ENCODE measurements at places on chromosomes 1 and 21.

GRCh38 chr1:190476806-190477205 lies 858 bp downstream of the BRINP3 start:
- no peak for DNase-seq

DNA sequence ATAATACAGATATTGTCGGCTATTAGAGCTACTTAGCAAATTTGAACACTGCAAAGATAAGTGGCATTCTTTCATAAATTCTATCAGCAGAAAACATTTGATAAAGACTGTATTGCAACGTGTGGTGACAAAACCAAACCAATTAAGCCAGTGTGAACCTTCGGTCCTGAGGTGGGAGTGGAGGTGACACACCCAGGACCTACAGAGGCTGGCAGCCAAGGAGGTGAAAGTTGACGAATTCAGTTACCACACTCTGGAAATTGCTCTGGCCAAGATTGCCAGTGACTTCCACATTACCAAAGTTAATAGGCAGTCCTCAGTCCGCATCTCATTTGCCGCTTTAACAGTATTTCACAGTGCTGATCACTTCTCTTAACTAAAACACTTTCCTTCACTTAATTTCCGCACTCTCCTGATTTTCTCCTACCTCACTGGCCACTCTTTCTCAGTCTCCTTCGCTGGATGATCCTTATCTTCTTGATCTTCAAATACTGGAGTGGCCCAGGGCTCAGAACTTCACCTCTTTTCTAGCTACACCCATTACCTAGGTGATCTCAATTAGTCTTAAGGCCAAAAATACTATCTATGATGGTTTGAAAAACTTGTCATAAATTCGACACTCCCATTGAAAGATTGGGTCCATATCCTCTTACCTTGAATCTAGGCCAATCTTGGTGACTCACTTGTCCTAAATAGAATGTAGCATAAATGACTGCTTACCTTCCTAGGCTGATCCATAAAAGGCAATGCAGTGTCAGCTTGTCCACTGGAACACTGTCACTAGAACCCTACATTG lies 5.1 kb upstream of the CDC42BPA start:
- no peak for DNase-seq

DNA sequence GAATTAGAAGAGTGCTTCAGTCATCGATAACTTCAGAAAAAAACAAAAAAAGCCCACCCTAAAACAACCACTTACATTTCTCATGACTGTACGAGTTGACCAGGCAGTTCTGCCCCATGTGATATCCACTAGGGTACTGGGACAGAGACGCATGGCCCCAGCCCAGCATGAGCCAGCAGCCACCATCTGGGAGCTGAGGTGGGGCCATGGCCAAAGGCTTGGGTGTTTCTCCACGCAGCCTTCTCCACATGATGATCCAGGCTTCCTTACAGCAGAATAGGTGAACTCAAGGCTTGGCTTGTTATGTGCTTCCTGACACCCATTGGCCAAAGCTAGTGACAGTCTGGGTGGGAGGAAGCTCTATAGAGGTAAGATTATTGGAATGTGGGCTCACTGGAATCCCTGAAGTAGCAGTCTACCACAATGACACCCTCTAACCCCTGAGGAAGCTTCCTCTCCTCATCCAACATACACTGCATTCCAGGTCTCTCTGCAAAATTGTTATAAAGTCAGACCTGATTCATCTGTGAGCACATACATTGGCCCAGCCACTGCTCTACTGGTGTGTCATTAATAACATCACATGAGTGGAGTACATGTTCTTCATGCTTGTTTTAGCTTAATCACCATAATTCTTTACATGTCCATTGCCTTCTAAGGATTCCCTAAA lies 66.3 kb upstream of the NTPCR start:
- no peak for DNase-seq

- DNase-seq: no peak
These were observed 58.9 kb downstream of the RIPK4 start for GRCh38 chr21:41707960-41708330.

DNA sequence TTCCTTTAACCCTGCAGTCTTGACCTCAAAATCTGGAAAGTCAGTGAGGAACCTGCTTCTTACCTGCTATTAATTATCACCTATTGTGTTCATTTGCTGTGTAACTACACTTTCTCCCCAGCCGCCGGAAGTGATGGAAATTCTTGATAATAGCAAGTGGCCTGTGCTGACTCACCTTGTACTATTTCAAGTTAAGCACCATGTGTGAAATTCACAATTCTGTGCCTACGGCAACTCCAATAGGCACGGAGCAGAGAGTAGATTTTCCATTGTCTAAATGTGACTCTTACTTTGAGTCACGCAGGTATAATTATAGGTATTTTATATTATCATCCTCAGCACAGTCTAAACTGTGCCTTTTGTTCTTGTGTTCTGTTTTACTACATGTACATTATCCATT lies 466.8 kb downstream of the KIF26B start:
- no peak for DNase-seq

GRCh38 chr1:245771511-245772281 lies 616.9 kb downstream of the KIF26B start:
- no peak for DNase-seq

GRCh38 chr1:228459091-228459993 lies 27.8 kb upstream of the RNF187 start:
- peak; percentile 27 for DNase-seq

GRCh38 chr1:88825721-88826120 lies 65.6 kb downstream of the GTF2B start:
- DNase-seq: no peak

DNA sequence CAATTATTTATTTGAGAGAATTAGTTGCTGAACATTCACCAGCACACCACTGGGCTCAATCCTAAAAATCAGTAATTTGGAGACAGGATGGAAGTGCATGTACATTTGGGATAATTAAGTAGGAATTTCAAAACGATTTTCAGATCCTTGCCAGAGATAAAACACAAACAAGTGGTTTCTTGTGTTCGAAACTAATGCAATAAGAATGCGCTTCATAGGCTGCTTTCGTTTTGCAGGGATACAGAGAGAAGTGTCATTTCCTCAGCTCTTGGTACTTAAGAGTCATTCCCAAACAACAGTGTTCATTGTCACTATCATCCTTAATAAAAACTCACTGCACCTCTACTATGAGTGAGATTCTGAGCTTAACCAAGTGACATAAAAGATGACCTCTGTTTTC lies 20.6 kb upstream of the USP24 start:
- DNase-seq: no peak

DNA sequence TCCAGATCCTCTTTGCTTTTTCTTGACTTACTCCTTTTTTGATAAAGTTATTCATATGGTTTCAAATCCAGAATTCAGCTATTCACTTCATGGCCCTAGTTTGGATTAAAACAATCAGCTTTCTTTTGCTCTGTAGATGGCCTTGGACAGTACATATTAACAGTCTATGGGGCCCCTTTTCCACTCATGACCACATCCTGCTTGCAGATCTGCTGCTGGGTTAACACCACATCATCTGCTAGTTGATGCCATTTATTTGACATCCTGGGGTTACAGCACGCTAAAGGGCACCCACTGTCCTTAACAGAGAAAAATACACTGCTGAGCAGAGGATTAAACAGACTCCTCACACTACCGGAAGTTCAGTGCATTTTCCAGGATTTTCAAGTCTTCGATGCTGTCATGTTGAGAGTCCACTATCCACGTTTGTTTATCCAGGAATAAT lies 941 bp upstream of the IFI16 start:
- no peak for DNase-seq

- no peak for DNase-seq
These were observed 42.8 kb downstream of the SHCBP1L start for GRCh38 chr1:182910143-182910542.

GRCh38 chr1:168917796-168918195 lies 188.7 kb upstream of the ATP1B1 start:
- DNase-seq: no peak

GRCh38 chr1:209601809-209602657 lies 18.5 kb downstream of the CAMK1G start:
- no peak for DNase-seq

DNA sequence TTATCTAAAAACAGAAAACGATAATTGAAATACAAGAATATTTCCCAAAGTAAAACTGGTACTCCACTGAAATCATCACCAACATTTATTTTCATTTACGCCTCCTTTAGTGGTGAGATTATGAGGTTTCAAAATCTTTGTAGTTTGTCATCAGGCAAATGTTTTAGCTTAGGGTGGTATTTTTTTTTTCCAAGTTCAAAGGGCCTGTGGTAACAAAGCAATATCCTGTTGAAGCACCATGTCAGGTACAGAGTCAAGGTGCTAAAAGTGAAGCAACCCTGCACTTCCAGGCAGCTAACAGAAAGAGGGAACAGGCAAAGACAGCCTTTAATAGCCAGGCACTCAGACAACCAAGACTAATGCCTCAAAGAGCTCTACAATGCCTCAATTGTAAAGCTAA lies 89.2 kb downstream of the JAK1 start:
- no peak for DNase-seq

DNA sequence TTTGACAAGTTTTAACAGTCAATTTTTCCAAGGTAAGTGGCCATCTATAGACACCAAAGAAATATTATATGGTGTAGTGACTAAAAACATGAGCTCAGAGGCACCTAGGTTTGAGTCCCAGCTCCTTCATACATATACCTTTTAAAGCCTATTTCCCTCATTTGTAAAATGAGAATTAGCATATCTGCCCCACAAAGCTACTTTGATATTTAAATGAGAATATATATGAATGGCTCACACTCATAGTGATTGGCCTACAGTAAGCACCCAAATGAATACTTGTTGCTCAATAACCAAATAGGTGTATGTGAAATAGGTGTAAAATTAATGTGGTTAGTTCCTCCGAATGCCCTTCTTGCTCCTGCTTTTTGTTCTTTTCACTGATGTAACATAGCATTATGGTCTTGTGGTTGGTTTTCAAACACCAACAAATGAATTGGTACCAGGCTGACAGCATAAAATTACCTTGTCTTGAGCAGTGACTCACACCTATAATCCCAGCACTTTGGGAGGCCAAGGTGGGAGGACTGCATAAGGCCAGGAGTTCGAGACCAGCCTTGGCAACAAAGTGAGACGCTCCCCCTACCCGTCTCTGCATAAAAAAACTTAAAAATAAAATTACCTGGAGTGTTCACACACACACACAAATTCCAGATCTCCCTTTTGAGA lies 25.3 kb downstream of the CNIH4 start:
- DNase-seq: peak; percentile 16

DNA sequence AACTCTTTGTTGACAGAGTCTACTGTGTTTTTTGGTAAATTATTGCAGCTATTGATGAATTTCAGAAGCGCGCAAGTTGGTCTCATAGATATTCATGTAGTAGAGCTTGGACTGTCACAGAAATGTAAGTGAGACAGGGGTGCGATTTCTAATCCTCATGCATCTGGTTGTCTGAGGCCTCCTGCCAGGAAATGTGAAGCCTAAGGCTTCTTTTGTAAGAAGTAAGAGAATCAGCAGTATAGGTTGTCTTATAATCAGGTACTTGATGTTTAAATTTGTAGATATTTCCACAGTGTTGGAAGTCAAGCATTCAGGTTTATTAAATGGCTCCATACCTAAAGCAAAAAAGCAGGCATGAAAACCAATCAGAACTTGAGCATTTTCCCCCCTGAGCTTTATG lies 332.9 kb upstream of the FMN2 start:
- no peak for DNase-seq

- DNase-seq: no peak
These were observed 10.9 kb downstream of the TIMM17A start for GRCh38 chr1:201966171-201966570.

DNA sequence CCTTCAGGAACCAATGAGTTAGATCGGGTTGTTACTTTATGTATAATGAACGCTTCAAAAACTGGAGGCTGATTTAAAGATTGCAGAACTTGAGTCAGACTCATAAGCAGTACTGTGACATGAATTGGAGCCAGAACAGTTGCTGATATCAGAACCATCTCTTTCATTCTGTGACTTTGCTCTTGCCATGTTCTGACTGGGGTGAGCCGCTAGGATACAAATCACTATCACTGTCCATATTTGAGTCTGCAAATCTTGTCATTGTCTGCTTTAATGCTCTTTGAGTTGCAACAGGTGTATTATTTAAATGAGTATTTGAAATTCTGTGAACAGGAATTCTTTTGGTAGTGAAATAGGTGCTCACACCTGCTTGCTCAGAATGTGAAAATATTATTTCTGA lies 52.5 kb downstream of the LRIG2 start:
- DNase-seq: no peak

GRCh38 chr1:199272628-199273086 lies 633.8 kb downstream of the PTPRC start:
- DNase-seq: no peak

- DNase-seq: no peak
These were observed 177.1 kb upstream of the EDN2 start for GRCh38 chr1:41661428-41662060.

GRCh38 chr1:84876353-84876752 lies 16.7 kb downstream of the LPAR3 start:
- DNase-seq: no peak

- DNase-seq: no peak
These were observed 12.0 kb downstream of the PKP1 start for GRCh38 chr1:201295346-201295745.

DNA sequence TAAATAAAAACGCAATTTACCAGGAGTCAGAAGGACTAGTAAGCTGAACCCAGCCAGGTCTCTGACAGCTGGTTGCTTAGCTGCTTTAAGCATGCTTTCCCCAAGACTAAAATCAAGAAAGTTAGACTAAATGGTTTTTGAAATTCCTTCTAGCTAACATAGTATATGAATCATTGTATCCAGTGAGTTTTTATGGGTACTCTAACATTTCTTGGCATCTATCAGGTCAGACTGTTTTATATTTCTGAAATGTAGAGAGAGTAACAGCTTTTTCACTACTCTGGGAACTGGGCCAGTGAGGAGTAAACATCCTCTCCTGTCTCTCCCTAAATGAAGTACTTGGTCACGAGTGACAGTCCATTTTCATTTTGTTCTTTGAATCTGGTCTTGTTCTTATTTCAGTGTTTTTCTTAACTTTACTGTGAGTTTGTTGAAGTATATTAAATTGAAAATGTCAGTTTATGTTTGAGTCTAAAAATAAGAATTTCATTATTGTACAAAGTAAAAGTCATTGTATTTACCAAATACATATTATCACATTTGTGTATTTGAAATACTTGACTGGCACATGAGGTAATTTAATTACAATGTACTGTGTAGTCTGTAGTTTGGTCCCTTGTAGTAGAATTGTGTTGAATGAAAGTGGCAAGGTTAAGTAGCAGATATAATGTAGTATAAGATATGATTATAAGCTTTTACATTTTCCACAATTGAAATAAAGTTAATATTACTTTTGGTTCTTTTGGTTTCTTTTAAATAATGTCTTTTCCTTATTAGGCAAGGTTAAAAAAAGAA lies 47.6 kb downstream of the PKN2 start:
- no peak for DNase-seq

DNA sequence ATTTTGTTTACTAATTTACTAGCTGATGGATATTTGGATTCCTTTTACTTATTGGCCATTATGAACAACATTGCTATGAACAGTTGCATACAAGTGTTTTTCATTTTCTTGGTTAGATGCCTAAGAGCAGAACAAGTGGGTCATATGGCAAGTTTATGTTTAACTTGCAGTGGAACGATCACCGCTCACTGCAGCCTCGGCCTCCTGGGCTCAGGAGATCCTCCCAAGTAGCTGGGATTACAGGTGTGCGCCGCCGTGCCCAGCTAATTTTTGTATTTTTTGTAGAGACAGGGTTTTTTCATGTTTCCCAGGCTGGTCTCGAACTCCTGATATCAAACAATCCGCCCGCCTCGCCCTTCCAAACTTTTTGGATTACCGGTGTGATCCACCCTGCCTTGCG lies 820.5 kb upstream of the TMPRSS15 start:
- DNase-seq: no peak
